ENCODE measurements at places on chromosomes 1 and 21.

- DNase-seq, result no peak
Observed at GRCh38 chr1:163267962-163268361, 53.8 kb upstream of the NUF2 start.

GRCh38 chr1:64948905-64949833, 17.2 kb downstream of the JAK1 start:
- no peak for DNase-seq

- DNase-seq, result no peak
Observed at GRCh38 chr1:180181996-180182642, 27.4 kb downstream of the QSOX1 start.

DNA sequence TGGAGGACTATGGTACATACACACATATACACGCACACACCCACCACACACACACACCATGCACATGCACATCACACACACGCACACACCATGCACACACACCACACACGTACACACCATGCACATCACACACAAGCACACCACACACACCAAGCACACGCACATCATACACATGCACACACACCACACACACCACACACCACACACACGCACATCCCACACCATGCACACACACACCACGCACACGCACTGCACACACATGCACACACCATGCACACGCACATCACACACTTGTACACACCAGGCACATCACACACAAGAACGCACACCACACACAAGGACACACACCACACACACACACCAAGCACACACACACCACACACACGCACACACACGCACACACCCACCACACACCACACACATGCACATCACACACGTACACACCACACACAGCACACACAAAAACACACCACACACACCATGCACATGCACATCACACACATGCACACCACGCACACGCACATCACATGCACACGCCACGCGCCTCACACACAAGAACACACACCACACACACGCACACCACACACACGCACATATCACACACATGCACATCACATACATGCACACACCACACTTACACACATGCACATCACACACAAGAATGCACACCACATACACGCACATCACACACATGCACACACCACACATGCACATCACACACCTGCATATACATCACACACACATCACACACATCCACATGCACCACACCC, 9.2 kb downstream of the PDE9A start:
- no peak for DNase-seq

- DNase-seq, result peak; percentile 79
Observed at GRCh38 chr1:111225717-111226400, 1.7 kb upstream of the CHI3L2 start.

- no peak for DNase-seq
Observed at GRCh38 chr1:236020359-236021219, 44.3 kb downstream of the NID1 start.

GRCh38 chr1:152084853-152085252, 4.0 kb downstream of the TCHHL1 start:
- DNase-seq, result no peak

- DNase-seq, result no peak
Observed at GRCh38 chr21:46027851-46028493, 46.4 kb downstream of the COL6A1 start.

DNA sequence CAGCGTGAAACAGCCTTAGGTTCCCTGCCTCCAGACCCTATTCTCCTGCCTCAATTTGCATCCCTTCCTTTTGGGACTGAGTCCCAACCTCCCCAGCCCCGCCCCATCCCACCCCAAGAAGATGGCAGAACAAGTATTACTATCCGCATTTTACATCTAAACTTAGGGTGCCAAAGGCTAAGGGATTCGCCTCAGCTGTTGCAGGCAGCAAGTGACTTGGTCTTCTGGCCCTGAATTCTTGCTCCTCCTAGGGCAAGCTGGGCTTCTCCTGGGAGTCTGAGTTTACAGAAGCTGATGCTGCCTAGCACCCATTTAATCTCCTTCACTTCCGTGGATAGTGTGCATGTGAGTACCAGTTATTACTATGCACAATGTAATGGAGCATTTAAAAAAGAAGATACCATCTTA, 161.3 kb upstream of the NR5A2 start:
- DNase-seq, result no peak

GRCh38 chr1:106222403-106222802, 834.1 kb upstream of the PRMT6 start:
- no peak for DNase-seq

DNA sequence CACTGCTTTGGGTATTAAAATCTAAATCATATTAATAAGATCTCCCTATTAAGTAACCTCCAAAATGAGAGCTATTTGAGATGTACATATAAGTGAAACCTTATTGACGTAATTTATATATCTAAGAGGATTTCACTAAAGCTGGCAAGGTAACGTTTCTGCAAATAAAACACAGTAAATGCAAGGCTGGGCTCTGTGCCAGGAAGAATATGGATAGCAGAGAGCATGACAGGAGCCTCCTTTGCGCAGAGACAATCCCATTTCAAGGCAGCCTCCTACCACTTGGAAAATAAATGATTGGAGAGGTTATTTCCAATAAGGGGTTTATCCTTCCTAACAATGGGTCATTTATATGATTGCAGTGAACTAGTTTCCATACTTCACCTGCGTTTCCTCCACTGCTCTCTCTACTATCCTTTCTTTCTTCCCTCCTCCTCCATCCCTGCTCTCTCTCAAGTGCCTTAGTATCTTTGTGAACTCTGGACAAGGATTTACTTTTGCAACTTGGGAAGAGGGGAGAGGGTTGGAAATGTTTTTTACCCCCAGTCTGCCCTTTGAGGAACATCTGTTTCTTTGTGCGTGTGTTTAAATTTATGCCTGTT, 3.0 kb upstream of the NFIA start:
- no peak for DNase-seq

DNA sequence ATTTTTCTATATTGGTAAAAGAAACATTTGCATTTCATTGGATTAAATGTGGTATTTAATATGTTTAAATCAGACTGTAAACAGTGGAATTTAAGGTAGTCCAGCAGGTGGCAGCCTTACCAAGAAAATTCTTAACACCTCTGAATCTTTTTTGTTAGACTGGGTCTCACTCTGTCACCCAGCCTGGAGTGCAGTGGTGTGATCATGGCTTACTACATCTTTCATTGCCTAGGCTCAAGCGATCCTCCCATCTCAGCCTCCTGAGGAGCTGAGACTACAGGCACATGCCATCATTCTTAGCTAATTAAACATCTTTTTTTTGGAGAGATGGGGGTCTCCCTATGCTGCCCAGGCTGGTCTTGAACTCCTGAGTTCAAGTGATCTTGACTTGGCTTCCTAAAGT, 98.8 kb downstream of the RABGAP1L start:
- peak; percentile 56 for DNase-seq

GRCh38 chr1:185404291-185404690, 87.2 kb upstream of the IVNS1ABP start:
- no peak for DNase-seq

DNA sequence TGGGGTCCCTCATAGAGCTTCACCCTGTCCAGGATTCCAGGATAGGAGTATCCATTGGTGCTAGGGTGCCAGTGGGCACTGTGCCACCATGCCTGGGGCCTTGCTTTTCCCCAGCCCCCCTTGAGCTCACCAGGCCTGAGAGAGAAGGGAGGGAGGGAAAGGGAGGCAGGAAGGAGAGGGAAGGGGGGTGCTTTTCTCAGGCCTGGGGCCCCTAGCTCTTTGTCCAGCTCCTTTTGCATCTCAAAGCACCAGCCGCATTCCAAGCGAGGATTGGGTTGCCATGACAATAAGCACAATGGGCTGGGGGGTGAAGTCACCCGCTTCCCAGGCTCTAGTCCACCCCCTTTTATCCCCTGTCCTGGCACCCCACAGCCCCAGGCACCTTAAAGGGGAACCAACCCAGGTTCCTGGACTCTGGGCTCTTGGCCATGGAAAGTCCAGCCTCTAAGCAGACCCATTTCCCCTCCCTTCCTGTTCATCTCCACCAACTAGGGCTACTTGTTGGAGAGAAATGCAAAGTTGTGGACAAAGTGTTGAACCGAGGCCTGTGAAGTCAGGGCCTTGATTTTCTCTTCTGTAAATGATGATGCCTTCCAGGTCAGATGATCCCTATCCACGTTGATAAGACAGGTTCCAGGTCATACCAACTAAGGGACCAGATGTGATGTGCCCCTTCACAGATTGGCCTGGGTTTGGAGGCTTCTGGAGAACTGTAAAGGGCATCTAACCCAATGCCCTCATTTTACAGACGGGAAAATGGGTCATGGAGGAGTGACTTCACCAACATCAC, 11.4 kb downstream of the THBS3 start:
- DNase-seq, result no peak

DNA sequence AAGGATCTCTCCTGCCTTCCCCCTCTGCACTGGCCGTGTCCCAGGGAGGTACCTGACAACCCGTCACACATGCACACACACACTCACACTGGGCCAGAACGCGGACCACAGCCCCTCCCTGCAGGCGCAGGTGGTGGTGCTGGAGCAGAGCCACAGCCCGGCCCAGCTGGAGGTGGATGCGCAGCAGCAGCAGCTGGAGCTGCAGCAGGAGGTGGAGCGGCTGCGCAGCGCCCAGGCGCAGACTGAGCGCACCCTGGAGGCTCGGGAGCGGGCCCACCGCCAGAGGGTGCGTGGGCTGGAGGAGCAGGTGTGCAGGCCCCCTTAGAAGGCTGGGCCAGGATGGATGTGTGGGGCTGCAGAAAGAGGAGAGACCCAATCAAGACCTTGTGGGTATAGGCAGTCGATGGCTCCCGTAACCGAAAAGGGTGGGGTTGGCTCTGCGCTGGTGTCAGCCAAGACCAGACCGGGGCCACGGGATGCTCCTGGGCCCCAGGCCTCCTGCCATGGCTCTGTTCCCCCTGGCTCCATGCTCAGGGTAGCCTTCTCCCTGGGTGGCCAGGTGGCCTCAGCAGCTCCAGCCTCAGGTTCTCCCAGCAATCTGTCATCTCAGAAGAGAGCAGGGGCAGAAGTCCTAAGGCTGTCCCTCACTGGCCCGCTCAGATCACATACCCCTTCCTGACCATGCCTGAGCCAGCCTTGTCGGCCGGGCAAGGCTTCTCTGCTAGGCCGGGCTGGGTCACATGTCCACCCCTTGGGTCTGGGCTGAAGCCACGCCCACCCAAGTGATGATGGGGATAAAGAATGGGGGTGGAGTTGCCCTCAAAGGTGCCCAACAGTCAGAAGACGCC, 8.9 kb downstream of the MFAP2 start:
- no peak for DNase-seq

- DNase-seq, result no peak
Observed at GRCh38 chr1:1067860-1068516, 6.1 kb downstream of the RNF223 start.

DNA sequence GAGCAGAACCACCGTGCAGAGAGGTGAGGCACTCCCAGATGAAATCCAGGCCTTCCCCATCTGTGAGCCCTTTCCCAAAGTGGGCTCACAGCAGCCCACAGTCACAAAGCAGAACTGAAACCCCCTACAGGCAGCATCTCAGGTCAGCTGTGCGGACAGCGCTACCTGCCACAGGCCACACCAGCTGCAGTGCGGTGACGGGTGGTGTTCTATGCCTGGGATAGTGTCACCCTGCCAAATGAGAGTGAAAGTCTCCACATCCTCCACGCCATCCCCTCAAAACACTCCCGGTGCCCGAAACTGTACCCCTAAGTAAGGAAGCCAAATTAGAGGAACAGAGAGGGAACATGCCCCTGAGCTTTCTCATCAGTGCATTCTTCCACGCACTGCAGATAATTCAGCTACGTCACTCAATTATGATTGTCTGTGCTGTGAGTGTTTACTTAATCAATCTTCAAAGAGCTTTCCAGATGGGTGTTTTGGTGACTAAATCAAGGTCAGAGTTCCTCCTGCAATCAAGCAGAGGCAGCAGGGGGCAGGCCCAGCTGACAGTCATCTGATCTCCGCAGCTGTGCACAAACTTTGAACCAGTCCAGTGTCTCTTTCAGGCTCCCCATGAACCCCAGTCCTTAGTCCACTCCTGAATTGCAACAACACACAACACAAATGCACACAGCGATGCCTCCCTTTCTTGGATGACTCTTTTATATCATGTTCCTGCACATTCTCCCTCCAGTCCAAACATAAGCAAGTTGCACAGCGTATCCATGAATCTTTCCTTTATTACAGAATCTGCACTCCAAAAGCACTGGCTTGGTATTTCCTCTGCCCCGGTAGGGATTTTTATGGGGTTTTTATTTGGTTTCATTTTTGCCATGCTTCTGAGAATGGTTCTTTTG, 150.0 kb downstream of the TOMM20 start:
- DNase-seq, result peak; percentile 94

DNA sequence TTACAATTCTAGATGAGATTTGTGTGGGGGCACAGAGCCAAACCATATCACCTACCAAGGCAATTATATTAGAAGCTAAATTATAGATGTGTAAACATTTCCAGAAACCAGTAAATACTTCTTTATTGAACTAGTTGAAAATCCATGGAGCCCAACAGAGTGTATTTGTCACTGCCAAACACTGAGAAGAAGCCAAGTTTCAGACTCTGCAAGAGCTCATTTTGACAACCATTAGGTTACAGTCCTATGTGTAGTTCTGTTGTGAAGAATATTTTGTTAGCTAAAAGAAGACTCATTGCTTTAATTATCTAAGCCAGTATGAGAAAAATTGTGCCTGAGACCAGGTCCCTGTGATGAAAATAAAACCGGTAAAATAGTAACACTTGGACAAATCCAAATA, 358.9 kb upstream of the SGIP1 start:
- DNase-seq, result no peak

- DNase-seq, result no peak
Observed at GRCh38 chr1:8077120-8077573, 51.0 kb upstream of the ERRFI1 start.

DNA sequence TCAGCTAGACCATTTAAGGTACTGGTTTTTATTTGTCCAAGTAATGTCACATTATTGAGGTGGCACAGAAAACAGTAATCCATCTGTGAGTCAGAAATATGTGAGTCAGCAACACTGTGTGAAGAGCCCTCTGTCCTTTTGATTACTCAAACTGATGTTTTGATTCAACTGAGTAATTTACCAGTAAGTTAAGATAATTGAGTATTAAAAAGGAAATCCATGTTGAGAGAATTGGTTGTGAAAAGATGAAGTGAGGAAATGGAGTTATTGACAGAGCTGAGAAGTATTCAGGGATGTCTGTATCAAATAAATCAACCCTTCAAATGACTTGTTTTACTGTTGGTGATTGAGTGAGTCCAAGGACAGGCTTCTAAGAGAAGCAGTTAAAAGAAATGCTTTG, 302.7 kb upstream of the SGIP1 start:
- DNase-seq, result no peak

DNA sequence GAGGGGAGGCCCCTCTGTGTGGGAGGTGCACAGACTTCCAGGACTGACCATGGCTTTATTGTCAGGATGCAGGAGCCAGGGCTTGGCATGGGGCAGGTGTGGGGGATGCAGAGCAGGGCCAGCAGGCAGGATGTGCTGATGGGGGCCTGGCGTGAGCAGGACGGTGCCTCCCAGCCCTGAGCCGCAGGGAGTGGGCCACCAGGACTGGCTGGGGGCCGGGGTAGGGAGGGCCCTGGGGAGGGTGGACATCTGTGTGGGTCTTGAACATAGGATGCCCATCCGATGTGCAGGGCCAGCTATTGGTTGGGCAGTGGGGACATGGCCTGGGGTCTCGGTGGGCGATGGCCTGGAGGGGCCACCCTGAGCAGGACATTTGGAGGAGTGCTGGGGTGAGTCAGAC, 15.6 kb downstream of the PRMT2 start:
- DNase-seq, result no peak

GRCh38 chr1:102833151-102833550, 275.2 kb downstream of the COL11A1 start:
- DNase-seq, result no peak

All from GM12865 (cell line).